SJSA1 (cell line): ENCODE measurements at places on chromosomes 1 and 21. TPM values are rescaled to one million over a fixed set of nuclear protein-coding genes. Genes with fewer than 3 reads are reported as not detected.

The RABGAP1L gene
- 19.6 and 24.6 TPM in 2 replicates for total RNA-seq

The CD101 gene
- total RNA-seq: 0.05 and 0.50 TPM in 2 replicates

- DNase-seq: no peak
Measured at GRCh38 chr1:245988393-245989078, 518.5 kb downstream of the SMYD3 start.

The GJB4 gene
- not detected in 2 replicates for total RNA-seq

DNA sequence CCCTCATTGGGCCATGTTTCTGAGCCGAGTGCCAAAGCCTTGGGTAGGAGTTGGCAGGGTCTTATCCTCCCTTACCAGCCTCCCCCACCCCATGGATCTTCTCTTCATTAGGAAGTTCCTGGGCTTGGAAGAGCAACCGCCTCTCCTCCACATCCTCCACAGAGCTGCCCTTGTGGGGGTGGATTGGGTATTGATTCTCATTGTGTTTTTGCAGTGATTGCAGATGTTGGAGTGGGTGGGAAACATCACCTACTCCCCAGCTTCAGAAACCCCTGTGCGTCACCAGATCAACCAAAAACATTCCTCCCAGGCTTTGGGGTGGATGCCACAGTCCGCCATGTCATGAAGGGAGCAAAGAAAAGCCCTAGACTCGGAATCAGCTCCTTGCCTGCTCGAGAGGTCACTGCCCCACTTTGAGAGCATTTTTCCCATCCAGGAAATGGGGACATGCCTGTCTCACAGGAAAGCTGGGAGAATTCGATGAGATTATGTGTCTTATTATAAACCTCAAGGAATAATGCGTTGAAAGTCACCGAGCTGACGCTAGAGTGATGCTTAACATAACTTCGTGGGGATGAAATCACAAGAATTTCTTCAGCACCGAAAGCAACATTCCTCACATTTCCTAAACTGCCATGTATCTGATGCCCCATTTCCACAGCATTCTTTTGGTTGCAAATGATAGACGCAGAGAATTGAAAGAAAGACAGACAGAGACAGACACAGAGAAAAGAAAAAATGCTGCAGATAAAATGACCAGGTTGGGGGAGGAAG is 44.7 kb upstream of the ZBTB40 start:
- no peak for DNase-seq

The PCP4L1 gene
- total RNA-seq: not detected in 2 replicates

GRCh38 chr1:61092642-61093041 is 10.3 kb downstream of the NFIA start:
- no peak for DNase-seq

DNA sequence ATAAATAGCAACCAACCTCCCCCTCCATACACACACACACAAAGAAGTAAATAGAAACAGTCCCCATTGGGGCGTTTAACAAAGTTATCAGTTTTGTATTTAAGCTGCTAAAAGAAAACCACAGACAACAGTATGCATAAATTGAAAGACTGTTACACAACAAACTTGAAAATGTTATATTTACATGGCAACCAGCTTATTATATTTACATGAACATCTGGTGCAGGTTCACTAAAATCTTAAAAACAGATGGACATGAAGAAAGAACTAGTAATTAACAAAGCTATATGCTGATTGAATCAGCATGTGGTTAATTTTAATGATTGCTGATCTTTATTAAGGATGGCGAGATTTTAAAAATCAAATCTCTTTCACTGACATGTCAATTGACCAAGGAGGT is 384.7 kb downstream of the LRRIQ3 start:
- no peak for DNase-seq

- DNase-seq: peak; percentile 29
Measured at GRCh38 chr1:117147341-117147831, 25.8 kb upstream of the TRIM45 start.

DNA sequence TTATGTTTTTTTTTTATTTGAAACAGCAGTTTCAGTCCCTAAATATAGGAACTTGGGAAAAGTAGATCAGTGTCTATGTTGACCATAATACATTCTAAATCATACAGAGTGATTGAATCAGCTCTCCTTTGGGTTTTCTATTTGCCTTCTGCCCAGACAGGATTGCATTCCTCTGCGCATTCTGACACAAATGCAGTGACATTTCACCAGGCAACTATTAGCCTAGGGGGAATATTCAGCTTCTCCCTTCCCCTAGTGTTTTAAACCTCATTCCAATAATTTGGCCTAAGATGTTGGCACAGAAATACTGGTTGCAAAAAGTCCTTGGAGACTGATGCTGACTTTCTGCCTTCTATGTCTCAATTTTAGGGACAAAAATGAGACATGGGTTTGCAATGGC is 172.8 kb downstream of the PTGER3 start:
- no peak for DNase-seq

The SPOCD1 gene
- 40.3 and 64.0 TPM in 2 replicates for total RNA-seq

DNA sequence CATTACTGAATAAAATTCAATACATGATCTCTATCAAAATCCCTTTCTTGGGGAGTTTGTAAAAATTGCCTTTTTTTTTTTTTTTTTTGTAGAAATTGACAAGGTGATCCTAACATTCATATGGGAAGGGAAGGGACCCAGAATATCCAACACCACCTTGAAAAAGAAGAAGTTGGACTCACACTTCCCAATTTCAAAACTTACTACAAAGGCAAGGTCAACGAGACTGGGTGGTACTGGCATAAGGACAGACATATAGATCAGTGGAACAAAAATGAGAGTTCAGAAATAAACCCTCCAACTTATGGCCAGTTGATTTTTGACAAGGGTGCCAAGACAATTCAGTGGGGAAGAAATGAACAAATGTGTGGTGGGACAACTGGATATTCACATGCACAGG is 31.4 kb upstream of the CLSTN1 start:
- DNase-seq: no peak

DNA sequence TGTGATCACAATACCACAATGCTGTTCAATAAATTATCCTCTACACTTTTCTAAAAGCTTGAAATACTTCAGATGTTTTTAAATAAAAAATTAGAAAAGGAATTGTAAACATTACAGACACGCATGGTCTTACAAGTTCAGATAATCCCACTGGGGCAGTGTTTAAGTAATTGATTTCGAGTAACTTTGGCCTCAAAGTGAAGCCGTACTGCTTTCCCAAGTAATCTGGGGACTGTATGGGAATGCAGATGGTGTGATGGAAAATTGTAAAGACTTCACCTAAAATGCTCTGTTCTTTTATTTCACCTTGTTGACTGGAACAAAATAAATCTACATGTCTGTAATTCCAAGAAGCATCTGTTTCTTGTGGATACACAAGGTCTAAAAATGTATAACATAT is 401.7 kb upstream of the LYPLAL1 start:
- DNase-seq: no peak

DNA sequence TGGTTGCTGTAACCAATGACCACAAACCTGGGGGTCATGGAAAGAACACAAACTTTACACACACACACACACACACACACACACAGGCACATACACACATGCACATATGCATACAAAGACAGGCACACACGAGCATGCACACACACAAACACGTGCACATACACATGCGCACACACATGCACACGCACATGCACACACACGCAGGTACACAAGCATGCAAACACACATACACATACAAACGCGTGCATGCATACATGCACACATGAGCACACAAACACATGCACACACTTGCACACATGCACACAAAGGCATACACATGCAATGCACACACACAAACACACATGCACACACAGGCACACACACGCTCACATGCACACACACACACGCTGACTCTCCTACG is 44.0 kb downstream of the UBASH3A start:
- no peak for DNase-seq

DNA sequence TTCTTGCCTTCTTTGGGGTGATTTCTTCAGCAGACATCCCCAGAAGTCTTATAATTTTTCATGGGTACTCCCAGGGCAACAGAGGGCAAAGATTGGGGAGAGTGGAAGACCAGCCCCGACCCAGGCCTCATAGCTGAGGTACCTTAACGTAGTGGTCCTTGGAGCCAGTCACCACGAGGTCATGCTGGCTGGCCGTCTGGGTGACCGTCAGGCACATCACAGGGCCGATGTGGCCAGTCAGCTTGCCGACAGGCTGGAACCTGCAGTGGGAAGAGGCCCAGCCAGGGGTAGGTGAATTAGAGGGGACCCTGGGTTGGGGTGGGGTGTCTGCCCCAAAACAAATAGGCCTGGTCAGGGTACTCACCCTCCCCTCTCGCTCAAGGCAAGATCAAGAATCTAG is 46.9 kb downstream of the KIF21B start:
- no peak for DNase-seq

The TSACC gene
- total RNA-seq: not detected in 2 replicates

GRCh38 chr1:22794647-22795365 is 84.2 kb downstream of the EPHB2 start:
- no peak for DNase-seq

The GPR25 gene
- not detected in 2 replicates for total RNA-seq

- DNase-seq: no peak
Measured at GRCh38 chr1:110559157-110559556, 40.2 kb upstream of the KCNA10 start.

- no peak for DNase-seq
Measured at GRCh38 chr1:22854688-22855565, 117.7 kb downstream of the LACTBL1 start.

DNA sequence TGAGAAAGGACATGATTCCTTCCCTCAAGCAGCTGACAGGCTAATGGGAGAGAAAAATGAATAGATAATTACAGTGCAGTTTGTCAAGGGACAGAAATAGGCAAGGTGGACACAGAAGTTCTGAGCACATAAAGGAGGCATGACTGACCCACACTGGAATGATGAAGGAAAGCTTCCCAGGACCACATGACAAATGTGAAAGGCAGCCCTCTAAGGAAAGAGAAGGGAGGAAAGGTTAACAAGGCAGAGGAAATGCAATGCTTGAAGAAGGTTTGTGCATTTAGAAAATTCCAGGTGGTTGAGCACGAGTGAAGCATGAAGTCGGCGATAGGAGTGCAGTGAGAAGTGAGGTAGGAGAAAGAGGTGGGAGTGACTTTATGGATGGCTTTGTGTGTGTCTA is 37.4 kb downstream of the LAMC2 start:
- DNase-seq: no peak

The CD1E gene
- total RNA-seq: not detected in 2 replicates

DNA sequence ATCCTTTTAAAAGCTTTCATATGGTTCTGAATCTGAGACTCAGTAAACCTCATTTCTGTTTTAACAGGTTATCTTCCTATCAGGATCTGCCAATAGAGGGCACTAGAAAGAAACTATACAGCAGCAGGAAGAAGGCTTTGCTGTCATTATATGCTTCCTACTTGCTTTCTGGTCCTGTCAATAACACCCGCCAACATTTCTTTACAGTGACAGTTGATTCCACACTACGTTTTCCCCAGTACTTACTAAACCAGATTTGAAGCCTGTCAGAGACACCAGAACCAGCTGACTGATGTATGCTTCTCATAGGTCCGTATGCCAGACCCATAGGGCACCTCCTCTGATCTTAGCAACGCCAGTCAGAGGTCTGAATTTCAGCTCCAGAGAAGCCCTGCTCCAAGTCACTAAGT is 341.0 kb upstream of the NEGR1 start:
- DNase-seq: peak; percentile 3

DNA sequence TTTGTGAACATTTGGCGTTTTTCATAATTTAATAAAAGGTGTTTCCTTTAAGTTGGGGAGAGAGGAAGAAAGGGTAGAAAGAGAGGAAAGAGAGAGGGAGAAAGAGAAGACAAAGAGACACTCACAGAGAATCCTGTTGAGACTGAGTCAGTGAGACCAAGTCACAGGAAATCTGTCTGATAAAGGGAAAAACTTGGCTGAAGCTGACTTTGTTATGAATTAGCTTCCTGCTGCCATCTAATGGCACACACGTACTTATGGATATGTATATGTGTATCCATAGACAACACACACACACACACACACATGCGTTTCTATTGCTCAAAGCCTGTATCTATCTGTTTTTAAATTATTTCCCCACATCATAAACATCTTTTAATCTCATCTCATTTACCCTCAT is 42.5 kb upstream of the DISC1 start:
- DNase-seq: no peak

The CFAP107 gene
- total RNA-seq: not detected in 2 replicates

GRCh38 chr1:221708076-221708571 is 33.8 kb downstream of the DUSP10 start:
- no peak for DNase-seq

- DNase-seq: no peak
Measured at GRCh38 chr1:117654493-117655219, 48.8 kb downstream of the TENT5C start.

The KLF17 gene
- not detected in 2 replicates for total RNA-seq

DNA sequence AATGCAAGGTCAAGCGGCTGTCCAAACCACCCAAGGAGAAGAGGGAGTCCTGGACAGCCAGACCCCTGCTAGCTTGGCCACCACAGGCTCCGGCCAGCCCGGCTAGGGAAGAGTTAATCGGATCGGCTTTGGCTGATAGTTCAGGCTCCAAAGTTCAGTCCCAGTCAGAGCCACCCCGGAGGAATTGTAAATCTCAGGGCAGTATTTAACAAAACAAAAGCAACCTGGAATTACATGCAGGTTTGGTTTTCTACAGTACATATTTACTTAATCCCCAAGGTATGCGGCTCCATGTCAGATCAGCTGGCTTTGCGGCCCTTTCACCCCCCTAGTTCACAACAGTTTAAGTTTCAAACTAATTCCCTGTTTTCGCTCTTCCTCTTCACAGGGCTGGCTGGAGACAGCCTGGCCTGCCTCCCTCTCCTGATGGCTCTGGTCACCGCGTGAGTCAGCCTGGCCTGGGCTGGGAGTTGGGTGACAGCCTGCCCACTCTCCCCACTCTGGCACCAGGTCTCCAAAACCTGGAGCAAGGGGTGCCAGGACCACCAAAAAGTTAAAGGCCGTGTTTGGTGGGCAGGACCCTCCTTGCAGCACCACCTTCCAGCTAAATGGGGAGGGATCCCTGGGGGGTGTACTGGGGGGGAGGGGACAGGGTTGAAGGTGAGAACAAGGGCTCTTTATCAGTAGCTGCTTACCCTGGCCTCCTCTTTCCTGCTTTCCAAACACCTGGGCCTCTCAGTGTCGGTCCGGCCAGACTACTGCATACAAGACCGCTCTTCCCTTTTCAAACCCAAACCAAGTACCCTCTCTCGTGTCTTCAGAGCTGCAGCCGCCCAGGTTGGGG is 1.9 kb downstream of the DHRS3 start:
- peak; percentile 66 for DNase-seq

The KCNQ4 gene
- total RNA-seq: 0.05 TPM in 1 of 2 replicates, not detected in the other

GRCh38 chr1:150543500-150544143 is 5.6 kb upstream of the ADAMTSL4 start:
- DNase-seq: no peak

- no peak for DNase-seq
Measured at GRCh38 chr1:19083081-19083480, 126.6 kb upstream of the IFFO2 start.

- peak; percentile 60 for DNase-seq
Measured at GRCh38 chr1:145690587-145691558, 16.3 kb downstream of the PDZK1 start.

- no peak for DNase-seq
Measured at GRCh38 chr1:210685295-210685650, 356.6 kb downstream of the HHAT start.

- peak; percentile 74 for DNase-seq
Measured at GRCh38 chr21:26814386-26814785, 30.8 kb downstream of the ADAMTS1 start.
